ENCODE measurements at places on chromosomes 12 and 14.

DNA sequence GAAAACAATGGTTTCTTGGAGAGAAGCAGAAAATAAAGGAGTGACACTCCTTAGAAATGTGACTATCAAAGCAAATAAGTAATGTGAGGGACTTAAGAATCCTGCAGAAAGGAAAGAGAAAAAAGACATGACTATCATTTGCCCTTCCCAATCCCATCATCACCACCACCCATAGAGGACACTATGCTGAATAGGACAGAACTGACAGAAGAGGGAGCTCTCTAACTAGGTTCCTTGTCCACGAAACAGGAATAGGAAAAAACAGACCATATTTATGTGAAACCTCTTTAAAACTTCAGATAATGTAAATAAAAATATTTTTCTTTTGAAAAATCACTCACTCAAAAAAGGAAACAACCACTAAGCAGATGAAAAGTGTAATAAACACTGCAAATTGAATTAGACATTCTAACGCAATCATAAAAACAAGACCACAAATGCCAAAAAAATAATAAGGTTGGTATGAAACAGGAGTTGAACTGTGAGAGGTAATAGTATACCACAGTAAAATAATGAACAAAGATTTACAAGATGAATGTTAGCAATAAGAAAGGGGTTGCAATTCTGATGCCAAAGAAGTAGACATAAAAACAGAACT is 24.1 kb downstream of the KLRD1 start:
- DNase-seq: no peak

DNA sequence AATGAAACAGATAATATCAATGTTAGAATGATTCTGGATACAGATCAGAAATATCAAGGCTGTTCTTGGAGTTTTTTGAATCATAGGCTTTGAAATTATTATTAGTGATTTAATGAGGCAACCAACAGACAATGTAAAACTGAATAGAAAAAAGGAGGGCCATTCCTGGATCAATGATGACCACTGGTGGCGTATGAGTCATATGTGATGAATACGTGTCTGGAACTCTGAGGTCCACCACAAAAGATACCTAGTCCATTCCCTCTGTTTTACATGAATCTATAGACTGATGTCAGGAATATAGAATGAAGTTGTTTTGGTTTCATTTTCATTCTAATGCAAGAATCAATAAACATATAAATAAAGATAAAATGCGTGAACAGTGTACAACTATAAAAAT is 78.3 kb upstream of the RTL1 start:
- DNase-seq: no peak

DNA sequence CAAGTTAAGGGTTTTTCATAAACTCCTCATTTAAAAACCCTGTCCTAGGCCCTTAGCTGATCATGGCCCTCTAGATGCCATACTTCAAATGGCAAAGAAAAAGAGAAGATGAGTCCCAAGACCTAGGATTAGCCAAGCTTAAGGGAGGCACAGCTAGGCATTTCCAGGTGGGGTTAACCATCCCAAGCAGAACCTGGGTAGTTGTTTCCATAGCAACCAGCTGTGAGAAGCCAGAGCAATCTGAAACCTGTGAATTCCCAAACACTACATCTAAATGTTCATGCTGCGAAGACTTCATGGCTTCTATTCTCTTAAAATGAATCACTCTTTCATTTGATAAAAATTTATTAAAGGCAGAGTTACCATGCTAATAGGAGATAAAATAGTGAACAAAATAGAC is 372.9 kb downstream of the C12orf50 start:
- no peak for DNase-seq

- no peak for DNase-seq
Measured at GRCh38 chr14:89755816-89756215, 198.7 kb downstream of the EFCAB11 start.

DNA sequence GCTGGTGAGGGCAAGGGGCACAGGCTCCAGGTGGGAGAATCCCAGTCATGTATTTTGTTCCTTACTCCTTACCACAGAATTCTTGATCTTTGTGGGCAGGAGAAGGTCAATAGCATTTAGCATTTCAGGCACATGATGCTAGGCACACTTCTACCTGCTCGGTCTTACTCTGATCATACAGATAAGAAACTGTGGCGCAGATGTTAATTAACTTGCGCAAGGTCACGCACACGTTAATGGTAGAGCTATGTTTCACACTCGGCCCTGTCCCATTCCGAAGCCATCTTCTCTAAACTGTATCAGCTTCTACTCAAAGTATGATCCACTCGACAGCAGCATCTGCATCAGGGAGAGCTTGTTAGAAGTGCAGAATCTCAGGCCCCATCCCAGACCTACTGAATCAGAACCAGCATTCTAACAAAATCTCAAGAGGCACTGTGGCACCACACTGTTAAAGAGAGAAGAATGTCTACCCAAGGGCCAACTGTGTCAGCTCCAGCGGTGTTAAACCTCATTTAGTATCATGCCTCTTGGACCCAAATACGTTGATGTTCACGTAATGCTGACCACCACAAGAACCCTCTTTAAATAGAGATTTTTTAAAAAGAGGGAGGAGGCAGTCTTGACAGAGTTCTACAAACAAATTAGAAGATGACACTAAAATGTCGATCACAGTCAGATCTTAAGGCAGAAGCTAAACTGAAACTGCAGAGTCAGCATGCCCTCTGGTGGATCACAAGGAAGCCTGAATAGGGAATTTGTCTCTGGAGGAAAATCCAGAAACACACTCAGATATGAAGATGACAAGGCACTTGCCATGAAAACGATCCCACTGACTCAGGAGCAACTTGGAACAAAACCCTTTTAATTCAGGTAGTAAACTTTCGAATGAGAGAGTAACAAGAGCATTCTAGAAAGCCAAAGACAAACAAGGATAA is 7.3 kb downstream of the STXBP6 start:
- no peak for DNase-seq
